Mesothelial cell of epicardium (in vitro differentiated cells): ENCODE measurements at places on chromosomes 1 and 21.

GRCh38 chr1:155003766-155004351 lies 1.3 kb downstream of the ZBTB7B start:
- H3K27ac ChIP-seq: peak overlapping the region; percentile 92
- peak overlapping the region; percentile 96 for H3K4me3 ChIP-seq
- DNase-seq: no peak
- H3K36me3 ChIP-seq: no peaks in the 10 kb centered on the region
- H3K4me1 ChIP-seq: peaks cover 24% of the 10 kb centered on the region

- no peaks in the 10 kb centered on the region for H3K36me3 ChIP-seq
- no peak overlapping the region for H3K27ac ChIP-seq
- peak; percentile 38 for DNase-seq
- H3K4me1 ChIP-seq: no peaks in the 10 kb centered on the region
- peak overlapping the region; percentile 39 for H3K4me3 ChIP-seq
- H3K27me3 ChIP-seq: peaks cover 93% of the 10 kb centered on the region
Measured at GRCh38 chr1:50332941-50333594, 90.2 kb downstream of the DMRTA2 start.

GRCh38 chr1:96234299-96234698 lies 487.3 kb upstream of the PTBP2 start:
- H3K36me3 ChIP-seq: no peaks in the 10 kb centered on the region
- no peaks in the 10 kb centered on the region for H3K27me3 ChIP-seq
- H3K4me1 ChIP-seq: peaks cover 27% of the 10 kb centered on the region
- H3K27ac ChIP-seq: peak overlapping the region; percentile 13
- DNase-seq: peak; percentile 55
- peak overlapping the region; percentile 0 for H3K4me3 ChIP-seq

GRCh38 chr1:234978397-234979295 lies 150.0 kb downstream of the TOMM20 start:
- no peaks in the 10 kb centered on the region for H3K27me3 ChIP-seq
- DNase-seq: no peak
- H3K36me3 ChIP-seq: no peaks in the 10 kb centered on the region
- peak overlapping the region; percentile 76 for H3K27ac ChIP-seq
- H3K4me3 ChIP-seq: no peak overlapping the region
- H3K4me1 ChIP-seq: peaks cover 45% of the 10 kb centered on the region

DNA sequence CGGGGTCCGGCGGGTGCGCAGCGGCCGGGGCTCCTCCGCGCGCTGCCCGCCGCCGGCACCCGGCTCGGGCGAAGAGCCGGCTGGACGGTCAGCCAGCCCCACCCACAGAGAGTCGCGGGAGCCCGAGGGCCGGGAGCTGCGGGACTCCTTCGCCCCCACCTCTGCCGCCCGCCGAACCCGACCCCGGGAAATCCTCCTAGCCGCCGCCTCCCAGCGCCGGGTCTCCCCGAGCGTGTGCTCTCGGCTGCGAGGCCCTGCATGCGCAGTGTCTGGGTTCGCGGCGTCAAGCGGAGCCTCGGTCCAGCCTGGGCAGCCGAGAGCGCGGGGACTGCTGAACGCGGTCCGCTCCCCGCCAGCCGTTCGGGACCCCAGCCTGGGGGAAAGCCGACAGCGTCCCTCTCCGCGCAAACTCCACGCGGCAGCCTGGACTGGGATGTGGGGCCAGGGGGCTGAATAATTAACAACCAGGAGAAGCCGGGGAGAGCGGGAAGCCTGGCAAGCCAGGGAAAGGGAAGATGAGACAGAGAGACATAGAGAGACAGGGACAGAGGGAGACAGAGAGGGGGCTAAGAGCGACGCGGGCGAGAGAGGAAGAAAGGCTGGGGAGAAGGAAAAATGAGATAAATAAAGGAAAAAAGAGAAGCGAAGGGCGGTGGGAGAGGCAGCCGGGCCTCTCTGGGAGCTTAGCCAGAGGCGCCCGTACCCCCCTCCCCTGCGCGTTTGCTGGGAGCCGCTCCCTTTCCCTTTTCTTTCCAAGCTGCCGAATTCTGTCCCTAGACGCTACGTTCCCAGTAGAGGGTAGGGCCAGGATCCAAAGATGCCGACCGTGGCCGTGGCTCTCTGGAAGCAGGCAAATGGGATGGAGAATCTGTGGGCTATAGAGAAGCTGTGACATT lies 64.2 kb downstream of the MEF2D start:
- peak overlapping the region; percentile 42 for H3K4me3 ChIP-seq
- DNase-seq: no peak
- H3K36me3 ChIP-seq: no peaks in the 10 kb centered on the region
- H3K4me1 ChIP-seq: peaks cover 9% of the 10 kb centered on the region

GRCh38 chr1:147434921-147435320 lies 106.4 kb upstream of the BCL9 start:
- H3K4me1 ChIP-seq: no peaks in the 10 kb centered on the region
- no peak for DNase-seq
- H3K36me3 ChIP-seq: no peaks in the 10 kb centered on the region
- H3K27me3 ChIP-seq: peaks cover 19% of the 10 kb centered on the region
- H3K4me3 ChIP-seq: no peak overlapping the region
- H3K27ac ChIP-seq: no peak overlapping the region

GRCh38 chr1:203743091-203743571 lies 21.9 kb upstream of the LAX1 start:
- peaks cover 10% of the 10 kb centered on the region for H3K4me1 ChIP-seq
- H3K27ac ChIP-seq: peak overlapping the region; percentile 54
- H3K27me3 ChIP-seq: no peaks in the 10 kb centered on the region
- H3K36me3 ChIP-seq: peaks cover 49% of the 10 kb centered on the region
- no peak overlapping the region for H3K4me3 ChIP-seq
- DNase-seq: no peak

GRCh38 chr1:179087665-179088064 lies 5.8 kb downstream of the TOR3A start:
- no peak overlapping the region for H3K4me3 ChIP-seq
- peaks cover 6% of the 10 kb centered on the region for H3K4me1 ChIP-seq
- DNase-seq: no peak
- H3K36me3 ChIP-seq: peaks cover 14% of the 10 kb centered on the region
- no peak overlapping the region for H3K27ac ChIP-seq

DNA sequence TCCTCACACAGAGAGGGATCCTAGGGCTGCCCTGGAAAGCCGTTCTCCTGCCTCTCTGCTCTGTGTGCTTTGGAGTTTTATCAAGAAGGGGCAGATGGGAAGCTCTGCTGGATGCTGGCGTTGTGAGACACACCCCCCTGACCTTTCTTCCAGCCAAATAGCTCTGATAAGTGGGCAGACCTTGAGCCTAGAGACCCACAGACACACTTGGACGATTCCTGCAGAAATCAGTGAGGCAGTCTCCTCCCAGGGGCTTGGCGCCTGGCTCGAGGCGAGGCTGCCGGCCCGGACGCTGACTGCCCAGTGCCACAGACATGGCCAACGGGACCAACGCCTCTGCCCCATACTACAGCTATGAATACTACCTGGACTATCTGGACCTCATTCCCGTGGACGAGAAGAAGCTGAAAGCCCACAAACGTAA lies at the start of gene MRAP:
Gene MRAP (plus strand): TSS at position 198 of the 424 bp plus-strand sequence. CDS start 117 bp downstream, at position 315.
- peaks cover 18% of the 10 kb centered on the region for H3K36me3 ChIP-seq
- H3K27me3 ChIP-seq: no peaks in the 10 kb centered on the region
- H3K4me3 ChIP-seq: no peak within 1 kb of the TSS
- H3K4me1 ChIP-seq: no peaks in the 10 kb centered on the region

DNA sequence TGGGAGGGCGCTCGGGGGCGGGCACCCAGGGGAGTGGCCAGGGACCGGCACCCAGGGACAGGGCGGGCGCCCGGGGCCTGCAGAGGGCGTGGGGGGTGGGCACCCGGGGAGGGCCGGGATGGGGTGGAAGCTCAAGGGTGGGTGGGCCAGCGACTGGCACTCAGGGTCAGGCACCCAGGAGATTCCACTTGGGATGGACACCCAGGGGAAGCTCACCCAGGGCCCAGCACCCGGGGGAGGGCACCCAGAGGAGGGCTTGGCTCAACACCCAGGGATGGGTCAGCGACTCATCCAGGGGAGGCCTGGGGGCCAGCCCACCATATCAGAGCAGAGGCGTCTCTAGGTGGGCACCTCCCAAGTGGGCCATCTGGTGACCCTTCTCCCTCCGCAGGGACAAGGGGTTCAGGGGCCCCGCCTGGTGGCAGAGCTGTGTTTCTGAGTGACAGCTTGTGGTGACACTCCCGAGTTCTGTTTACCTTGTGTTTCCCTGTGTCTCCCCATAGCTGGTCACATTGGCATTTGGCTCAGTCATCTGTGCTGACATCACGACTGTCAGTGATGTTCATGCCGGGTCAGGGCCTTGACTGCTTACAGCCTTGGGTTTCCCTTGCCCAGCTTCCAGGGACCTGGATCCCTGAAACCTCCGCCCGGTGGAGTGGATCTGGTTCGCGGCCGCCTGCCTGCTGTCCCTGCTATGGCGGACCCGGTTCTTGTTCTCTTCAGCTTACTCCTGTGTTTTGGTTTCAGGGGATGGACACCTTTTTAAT lies 749 bp downstream of the IBA57 start:
- H3K4me3 ChIP-seq: peak overlapping the region; percentile 72
- no peaks in the 10 kb centered on the region for H3K27me3 ChIP-seq
- peak; percentile 17 for DNase-seq
- H3K27ac ChIP-seq: peak overlapping the region; percentile 90
- peaks cover 18% of the 10 kb centered on the region for H3K4me1 ChIP-seq

DNA sequence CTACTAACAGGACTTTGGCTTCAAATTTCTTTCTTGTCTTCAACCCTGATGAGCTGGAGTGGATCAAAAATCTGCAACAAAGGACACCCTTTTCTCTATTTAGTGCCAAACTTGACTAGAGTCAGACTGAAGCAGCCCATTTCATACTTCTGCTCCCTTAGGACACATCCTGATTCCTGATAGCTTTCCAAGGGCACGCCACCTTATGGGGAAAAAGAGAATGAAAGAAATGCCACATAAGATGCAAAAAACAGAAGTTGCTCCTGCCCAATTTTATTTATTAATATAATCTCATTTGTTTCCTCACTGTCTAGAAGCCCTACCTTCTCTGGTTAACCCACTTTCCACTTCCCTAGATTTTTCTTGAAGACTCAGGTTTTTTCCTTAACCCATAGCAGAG lies 72.7 kb upstream of the NBPF4 start:
- H3K27ac ChIP-seq: no peak overlapping the region
- no peaks in the 10 kb centered on the region for H3K36me3 ChIP-seq
- no peaks in the 10 kb centered on the region for H3K4me1 ChIP-seq
- H3K4me3 ChIP-seq: no peak overlapping the region

- H3K4me1 ChIP-seq: no peaks in the 10 kb centered on the region
- H3K4me3 ChIP-seq: no peak overlapping the region
- no peak overlapping the region for H3K27ac ChIP-seq
- no peak for DNase-seq
- peaks cover 29% of the 10 kb centered on the region for H3K36me3 ChIP-seq
Measured at GRCh38 chr1:43814401-43814800, 107.1 kb downstream of the ST3GAL3 start.

- no peak for DNase-seq
- H3K27me3 ChIP-seq: no peaks in the 10 kb centered on the region
- H3K4me1 ChIP-seq: peaks cover 36% of the 10 kb centered on the region
- no peak overlapping the region for H3K4me3 ChIP-seq
- peak overlapping the region; percentile 72 for H3K27ac ChIP-seq
- H3K36me3 ChIP-seq: no peaks in the 10 kb centered on the region
Measured at GRCh38 chr1:80910426-80910825, 890.3 kb upstream of the ADGRL2 start.

DNA sequence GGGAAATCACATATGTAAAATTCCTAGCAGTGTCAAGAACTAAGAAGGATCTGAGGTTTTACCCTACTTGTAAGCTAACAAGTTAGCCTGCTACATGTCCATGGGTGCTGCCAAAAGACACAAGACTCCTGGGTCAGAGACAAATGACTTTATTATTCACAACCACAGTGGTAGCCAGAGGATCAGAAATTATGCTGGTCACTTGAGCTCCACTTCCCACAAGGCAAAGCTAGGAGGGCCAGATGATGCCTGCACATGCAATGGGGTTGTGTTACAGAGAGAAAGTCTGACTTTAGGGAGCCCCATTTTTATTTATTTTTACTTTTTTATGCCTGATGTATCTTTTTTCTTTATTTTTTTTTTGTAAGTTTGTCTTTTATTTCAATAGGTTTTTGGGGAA lies 136.8 kb downstream of the S1PR1 start:
- H3K36me3 ChIP-seq: peaks cover 6% of the 10 kb centered on the region
- DNase-seq: no peak
- H3K27ac ChIP-seq: no peak overlapping the region
- H3K4me3 ChIP-seq: no peak overlapping the region
- H3K4me1 ChIP-seq: peaks cover 20% of the 10 kb centered on the region
